Left kidney (tissue), 8 donors: ENCODE measurements at places on chromosomes 5 and 9.

- no peak for DNase-seq
Measured at GRCh38 chr9:136031741-136032730, 63.1 kb downstream of the NACC2 start.

- DNase-seq: no peak
Measured at GRCh38 chr5:152094716-152095115, 170.1 kb upstream of the GLRA1 start.

DNA sequence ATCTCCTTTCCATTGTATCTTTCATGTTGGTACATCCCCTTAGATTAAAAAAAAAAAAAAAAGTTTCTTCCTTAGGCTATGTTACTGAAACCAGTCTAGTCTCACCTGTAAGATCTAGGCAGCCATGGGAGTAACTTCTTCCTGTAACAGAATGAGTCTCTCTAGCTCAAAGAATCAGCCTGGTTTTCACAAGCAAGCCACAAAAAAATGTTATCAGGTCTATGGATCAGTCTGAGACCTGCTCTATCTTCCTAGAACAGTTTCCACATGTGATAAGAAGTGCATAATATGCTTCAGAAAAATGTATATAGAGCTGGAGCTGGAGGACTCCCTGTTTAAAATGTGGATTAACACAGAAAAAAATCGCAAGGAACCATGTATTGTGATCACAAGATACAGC is 53.8 kb downstream of the ARRDC3 start:
- DNase-seq: no peak

DNA sequence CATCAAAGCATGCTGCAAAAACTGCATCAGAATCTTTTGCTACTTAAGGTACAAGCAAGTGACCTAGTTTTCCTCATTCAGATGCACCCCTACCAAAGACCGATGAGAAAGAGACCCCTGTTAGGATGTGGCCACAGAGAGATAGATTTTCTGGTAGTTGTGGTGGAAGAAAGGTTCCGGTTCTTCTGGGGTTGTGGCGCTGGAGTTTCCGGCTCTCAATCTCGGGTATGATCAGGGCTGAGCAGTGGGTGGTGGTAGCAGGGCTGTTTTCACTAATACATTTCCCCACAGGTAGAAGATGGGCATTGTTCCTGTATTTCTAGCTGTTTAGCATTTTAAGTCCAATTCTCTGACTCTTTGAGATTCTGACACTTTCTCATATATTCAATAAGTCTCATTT is 58.4 kb downstream of the PCSK1 start:
- no peak for DNase-seq

- DNase-seq: no peak
Measured at GRCh38 chr9:115717711-115718173, 435.8 kb upstream of the PAPPA start.

DNA sequence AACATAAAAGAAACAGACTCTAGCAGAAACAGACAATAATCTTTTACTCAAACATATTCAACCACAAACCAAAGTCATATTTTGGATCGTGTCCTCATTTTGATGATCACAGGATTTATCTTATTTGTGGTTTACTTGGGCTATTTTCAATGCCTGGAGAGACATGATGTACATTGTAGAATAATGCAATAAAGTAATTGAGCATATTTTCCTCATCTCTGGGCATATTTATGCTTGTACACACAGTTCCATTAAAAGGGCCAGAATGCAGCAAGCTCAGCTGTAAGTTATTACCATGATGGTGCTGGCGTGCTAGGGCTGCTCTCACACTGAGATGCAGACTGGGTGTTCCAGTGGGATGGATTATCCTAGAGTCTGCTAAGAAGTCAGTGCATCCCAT is 456.7 kb downstream of the TLE4 start:
- DNase-seq: peak; percentile 4

DNA sequence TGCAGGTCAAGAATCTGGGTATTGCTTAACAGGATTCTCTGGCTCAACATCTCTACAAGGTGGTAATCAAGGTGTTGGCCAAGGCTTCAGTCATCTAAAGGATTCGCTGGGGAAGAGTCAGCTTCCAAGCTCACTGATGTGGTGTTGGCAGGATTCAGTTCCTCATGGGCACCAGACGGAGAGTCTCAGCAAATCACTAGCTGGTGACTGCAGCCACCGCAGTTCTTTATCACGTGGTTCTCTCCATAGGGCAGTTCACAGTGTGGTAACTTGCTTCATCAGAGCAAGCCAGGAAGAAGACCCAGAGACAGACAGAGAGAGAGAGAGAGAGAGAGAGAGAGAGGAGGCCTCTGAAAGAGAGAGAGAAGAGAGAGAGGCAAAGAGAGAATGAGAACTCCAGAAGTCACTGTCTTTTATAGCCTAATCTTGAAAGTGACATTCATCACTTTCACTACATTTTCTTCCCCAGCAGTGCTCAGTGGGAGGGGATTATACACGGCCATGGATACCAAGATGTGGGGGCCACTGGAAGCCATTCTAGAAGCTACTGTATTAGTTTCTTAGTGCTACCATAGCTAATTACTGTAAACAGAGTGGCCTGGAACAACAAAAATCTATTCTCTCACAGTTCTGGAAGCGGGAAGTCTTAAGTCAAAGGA is 109.2 kb upstream of the SMIM23 start:
- DNase-seq: no peak

GRCh38 chr5:152532714-152533113 is 127.6 kb upstream of the NMUR2 start:
- DNase-seq: peak; percentile 57
